Activated naive CD4-positive, alpha-beta T cell treated with anti-CD3 and anti-CD28 coated beads, Interleukin-2, amount 50 U/mL, for 72 hours (primary cell): ENCODE measurements at places on chromosomes 5 and 9.

DNA sequence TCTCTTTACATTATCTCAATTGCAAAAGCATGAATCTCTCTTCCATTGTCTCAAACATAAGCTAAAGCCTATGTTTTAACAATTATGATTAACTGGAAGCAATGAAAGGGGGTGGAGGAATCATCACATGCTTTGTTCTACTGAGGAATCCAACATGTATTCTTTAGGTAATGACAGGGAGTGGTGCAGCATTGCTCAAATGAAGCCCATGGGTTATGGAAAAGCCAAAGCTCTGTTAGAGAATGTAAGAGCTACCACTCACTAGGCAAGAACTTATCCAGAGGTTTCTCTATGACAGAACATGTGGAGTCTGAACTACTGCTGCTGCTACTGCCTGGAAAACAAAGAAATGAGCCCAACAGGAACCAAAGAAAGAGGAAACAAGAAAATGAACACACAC lies 28.7 kb downstream of the KIF3A start:
- no peak for DNase-seq

GRCh38 chr5:10172247-10172646 lies 77.4 kb downstream of the ATPSCKMT start:
- no peak for DNase-seq

DNA sequence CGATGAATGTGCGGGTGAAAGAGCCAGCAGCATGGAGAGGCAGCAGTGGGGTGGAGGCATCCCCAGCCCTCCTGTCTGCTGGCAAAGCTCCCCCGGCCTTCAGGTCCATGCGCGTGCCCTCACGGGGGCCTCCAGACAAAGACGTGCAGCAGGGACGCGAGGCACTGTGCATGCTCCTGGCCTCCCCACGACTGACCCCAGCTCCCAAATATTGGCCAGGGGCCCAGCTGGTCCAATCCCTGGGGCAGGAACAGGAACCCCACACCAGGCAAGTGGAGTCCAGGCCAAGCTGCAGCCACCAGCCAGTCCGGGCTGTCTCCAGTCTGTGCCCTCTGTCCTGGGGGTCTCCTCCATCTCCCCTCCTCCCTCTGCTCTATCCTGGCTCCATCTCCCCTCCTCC lies 33.5 kb upstream of the LRRC14B start:
- DNase-seq: peak; percentile 0

- no peak for DNase-seq
Measured at GRCh38 chr9:127769929-127770582, 8.4 kb downstream of the SH2D3C start.
